ENCODE measurements at places on chromosomes 2 and 18.

GRCh38 chr2:142673836-142674235 lies 203.6 kb upstream of the KYNU start:
- DNase-seq = no peak

DNA sequence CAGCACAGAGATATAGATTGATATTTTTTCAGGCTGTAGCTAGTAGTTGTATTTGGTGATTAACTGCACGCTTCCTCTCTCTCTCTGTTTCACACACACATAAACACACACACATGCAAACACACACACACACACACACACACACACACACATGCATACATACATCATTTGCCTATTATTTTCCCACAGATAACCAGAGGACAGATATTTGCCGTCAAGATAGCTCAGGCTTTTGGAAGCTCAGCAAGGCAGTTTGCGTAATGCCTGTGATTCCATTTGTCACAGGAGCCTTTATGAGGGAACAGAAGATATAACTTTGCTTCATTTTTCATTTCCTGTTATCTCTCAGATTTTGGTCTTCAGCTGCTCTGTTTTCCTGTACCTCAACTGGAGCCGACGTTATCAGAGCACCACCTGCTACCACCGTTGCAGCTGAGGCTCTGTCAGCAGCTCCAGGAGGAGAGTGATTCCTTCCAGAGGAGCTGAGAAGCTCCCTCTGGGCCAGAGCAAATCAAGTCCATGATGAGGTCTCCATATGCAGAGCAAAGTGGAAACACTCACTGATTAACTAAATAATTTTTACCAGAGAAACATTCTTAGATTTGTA lies 341.9 kb upstream of the PIK3C3 start:
- no peak for DNase-seq

- no peak for DNase-seq
Observed at GRCh38 chr2:96556441-96557330, 20.1 kb downstream of the ARID5A start.

DNA sequence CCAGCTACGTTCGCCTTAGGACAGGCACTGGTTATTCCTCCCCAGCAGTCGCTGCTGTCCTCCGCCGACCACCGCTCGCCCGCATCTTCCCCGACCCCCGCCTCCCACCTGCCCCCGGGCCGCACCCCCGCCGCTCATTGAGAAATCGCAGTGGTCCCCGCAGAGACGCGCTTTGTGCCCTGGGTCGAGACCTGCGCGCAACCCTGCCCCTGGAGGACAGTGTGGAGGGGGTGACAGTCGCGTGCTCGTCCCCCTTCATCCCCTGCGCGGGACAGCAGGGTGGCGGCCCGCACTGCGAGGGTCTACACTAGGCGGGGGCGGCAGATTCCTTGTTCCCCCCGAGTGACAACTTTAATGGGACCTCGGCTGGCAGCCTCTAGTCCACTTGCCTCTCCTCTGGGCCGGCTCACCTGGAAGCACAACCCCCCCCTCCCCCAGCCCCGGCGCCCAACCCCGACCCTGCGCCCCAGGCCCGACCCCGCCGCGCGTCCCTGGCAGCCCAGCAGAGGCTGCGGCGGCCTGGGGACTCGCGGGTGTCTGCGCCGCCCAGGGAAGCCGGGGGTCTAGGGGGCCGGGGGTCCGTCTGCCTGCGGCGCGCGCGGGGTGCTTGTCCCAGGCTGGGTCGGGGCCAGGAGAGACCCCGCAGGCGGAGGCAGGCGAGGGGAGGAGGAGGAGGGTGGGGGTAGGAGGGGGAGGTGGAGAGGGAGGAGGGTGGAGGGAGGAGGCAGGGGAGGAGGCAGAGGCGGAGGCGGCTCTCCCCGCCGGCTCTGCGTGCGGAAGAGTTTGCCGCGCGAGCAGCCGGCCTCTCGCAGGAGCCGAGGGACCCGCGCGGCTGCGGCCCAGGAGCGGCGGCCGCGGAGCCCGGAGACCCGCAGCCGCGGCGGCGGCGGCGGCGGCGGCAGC lies at the start of gene NPAS2:
Gene NPAS2 (plus strand): TSS at position 770 of the 903 bp plus-strand sequence. CDS start 84,616 bp downstream, outside the sequence.
- no peak for DNase-seq

DNA sequence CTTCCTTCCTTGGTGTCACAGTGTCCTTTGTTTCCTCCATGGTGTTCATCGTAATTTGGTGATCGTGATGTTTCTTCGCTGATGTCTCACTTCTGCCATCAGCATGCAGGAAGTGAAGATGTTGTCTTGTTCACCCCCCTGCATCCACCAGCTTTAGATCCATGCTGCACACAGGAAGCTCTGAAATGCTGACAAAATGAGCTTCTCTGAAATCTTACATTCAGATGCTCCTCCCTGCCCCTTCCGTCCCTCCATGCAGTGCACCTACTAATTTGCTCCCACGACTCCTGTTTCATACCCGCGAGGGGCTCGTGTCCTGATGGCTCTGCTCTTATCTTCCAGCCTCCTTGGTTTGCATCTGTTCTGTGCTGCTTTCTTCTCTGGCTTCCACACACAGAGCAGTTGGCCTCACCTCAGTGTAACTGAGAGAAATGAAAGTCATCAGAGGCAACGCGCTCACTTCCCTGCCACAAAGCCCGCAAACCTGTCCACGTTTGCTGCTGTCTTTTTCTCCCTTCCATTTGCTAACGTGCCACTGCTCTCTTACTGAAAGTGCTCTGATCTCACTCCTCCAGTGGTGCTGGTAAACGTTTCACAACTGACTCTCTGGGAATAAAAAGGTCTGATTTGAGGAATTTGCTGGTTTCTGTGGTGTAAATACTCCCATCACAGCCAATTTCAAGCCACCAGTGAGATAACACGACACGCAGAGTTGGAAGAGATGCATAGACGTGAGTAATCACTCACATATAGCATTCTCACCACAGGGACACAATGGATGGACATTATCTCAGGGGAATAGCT lies 41.0 kb upstream of the MGAT4A start:
- no peak for DNase-seq

DNA sequence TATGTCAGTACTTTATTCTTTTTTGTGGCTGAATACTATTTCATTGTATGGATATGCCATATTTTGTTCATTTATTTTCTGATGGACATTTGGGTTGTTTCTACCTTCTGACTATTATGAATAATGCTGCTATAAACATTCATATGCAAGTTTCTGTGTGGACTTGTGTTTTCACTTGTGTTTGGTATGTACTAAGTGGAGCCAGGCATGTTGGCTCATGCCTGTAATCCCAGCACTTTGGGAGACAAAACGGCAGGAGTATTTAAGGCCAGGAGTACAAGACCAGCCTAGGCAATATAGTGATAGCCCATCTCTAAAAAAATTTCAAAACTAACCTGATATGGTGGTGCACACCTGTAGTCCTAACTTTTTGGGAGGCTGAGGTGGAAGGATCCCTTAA lies 23.3 kb downstream of the MARCHF7 start:
- no peak for DNase-seq

All from coronary artery (tissue), 2 donors.